Activated naive CD8-positive, alpha-beta T cell treated with anti-CD3 and anti-CD28 coated beads, Interleukin-2, amount 10 ng/mL, durations not matched to agents 7 days and 5 days (primary cell): ENCODE measurements at places on chromosomes 1 and 21. TPM values are rescaled to one million over a fixed set of nuclear protein-coding genes. Genes with fewer than 3 reads are reported as not detected.

The SLFNL1 gene
- 0.55 TPM for total RNA-seq

The STIL gene
- total RNA-seq: 32.4 TPM

The GOLT1A gene
- total RNA-seq: not detected

The PADI4 gene
- total RNA-seq: 4.9 TPM

The MYCL gene
- total RNA-seq: 0.34 TPM

The FAM89A gene
- 7.6 TPM for total RNA-seq

The CATSPERE gene
- 1.6 TPM for total RNA-seq

The ZSWIM5 gene
- total RNA-seq: 1.9 TPM

The COL9A2 gene
- total RNA-seq: 6.0 TPM

- no peak for DNase-seq
Observed at GRCh38 chr1:30830537-30830936, 73.0 kb upstream of the LAPTM5 start.

DNA sequence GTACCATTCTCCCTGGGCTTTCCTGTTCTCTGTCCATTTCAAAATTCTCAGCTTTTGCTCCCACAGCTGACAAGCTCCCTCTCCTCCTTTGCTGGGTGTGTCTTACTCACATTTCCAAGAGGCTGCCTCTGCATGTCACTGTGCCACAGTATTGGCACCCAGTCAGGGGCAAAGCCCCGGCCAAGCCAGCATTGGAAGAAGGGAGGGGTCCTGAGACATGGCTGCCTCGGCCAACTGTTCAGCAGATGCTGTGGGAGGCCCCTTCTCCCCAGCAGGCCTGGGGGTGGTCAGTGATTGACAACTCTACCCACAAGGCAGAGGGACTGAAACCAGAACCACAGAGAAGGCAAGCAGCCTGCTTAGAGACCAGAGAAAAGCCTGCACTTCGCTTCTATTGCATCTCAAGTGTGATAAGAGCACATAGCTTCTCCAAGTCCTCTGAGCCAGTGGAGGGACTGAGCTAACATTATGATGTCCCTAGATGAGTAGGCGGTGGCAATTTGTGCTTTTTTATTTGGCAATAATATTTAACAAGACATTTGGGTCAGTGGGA, 294.1 kb downstream of the SIPA1L2 start:
- no peak for DNase-seq

- DNase-seq: no peak
Observed at GRCh38 chr1:52145137-52145536, 3.2 kb downstream of the ZFYVE9 start.

DNA sequence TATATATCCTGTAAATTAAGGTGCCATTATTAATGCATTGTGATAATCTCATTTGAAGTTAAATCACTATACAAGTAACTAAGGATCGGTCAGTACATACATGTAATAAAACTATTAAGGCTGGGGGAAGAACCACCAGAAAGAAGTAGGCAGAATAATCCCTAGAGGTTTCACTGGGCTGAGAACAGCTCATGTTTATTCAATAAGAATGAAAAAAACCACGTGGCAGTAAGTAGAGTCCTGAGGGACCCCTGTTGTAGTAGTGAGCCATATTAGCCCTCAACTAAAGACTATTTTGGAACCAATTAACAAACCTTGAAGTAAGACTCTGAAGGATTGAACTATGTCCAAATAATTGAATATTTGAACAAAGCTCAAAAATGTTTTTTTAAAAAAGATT, 46.9 kb upstream of the ADAM30 start:
- no peak for DNase-seq

DNA sequence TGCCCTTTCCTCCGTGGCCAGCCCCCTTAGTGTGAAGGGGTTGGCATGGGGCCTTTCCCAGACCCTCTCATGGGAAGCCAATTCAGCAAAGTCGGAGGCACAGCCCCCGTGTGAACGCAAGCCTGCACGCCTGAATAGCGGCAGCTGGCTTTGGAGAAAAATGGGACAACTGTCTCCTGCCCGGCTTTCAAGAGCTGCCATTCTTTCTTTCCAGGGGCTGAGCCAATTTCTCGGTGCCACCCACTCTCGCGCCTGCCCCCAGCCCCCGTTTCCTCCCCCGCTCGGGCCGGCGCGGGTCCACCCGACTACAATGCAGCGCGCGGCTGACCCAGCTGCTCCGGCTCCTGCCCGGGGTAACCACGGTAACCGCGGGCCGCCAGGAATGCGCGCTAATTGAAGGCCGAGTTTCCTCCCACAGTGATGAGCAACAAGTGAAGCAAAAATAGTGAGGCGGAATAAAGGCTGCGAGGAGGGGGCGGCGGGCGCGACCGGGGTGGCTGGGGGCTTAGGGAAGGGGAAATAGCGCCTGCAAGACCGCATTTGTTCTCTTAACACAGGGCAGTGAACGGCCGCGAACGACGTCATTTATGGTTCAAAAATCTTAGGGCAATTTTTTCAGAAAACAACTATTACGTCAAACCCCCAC, 27.8 kb downstream of the ILDR2 start:
- no peak for DNase-seq

- DNase-seq: no peak
Observed at GRCh38 chr1:168550971-168551370, 7.2 kb upstream of the XCL2 start.

- DNase-seq: no peak
Observed at GRCh38 chr1:27275696-27276095, 41.3 kb downstream of the WDTC1 start.

- DNase-seq: no peak
Observed at GRCh38 chr1:200783926-200784325, 45.2 kb downstream of the CAMSAP2 start.

GRCh38 chr21:16264319-16264718, 534.5 kb downstream of the USP25 start:
- no peak for DNase-seq

DNA sequence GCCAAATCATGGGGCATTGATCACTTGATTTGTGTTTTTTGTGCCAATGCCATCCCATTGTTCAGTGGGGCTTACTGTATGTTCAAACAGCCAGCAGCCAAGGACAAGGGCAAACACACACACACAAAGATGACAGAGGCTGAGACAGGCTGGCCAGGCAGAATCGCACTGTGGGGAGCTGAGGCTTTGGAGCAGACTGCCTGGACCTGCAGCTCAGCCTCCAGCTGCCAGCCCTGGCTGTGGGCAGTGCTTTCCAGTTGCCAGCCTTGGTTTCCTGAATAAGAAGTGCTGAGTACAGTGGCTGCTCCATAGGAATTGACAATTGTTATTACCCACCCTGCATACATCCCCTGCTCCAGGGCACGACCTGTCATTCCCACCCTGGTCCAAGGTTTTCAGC, 16.9 kb upstream of the PCP4 start:
- no peak for DNase-seq

GRCh38 chr1:205581321-205581980, 50.4 kb downstream of the ELK4 start:
- DNase-seq: no peak

- no peak for DNase-seq
Observed at GRCh38 chr1:171803045-171803444, 21.6 kb downstream of the METTL13 start.

DNA sequence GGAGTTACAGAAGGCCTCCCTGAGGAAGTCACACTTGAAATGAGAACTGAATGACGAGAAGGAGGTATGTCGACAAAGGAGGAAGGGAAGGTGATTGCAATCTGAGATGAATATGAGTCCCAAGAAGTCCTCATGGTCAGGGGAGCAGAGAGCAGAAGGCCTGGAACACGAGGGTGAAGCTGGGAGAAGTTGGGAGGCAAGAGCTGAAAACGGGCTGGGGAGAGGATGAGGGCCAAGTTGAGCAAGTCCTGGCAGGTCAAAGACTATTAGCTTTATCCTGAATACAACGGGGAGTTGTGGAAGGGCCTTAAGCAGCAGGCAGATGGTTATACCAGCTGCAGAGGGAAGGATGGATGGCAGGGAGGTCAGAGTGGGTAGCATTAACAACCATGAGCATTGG, 89.5 kb downstream of the KCNJ15 start:
- no peak for DNase-seq

DNA sequence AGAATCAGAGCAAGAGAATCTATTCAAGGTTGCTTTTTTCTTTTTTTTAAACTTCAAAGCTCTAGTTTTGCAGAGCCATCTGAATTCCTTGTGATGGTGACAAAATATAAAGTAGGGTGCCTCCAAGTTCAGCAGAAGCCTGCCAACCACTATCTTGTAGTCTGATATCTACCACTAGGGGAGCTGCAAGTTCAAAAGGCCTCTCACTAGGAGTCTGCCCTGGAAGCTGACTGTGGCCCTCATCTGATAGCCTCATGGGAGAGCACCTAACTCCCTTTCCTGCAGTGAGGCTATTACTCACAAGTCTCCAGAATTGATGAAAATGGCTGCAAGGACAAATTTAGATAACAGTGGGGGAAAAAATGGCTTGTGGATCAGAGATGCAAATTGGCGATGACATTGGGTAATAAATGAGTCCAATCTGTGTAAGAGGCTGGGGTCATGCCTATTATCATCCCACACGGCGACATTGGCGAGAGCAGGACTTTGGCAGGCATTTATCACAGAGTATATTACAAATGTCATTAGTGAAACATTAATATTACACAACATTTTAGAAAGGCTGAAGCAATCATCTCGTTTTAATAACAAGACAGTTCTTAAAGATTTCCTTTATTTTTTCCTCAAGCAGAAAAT, 10.7 kb upstream of the ZP4 start:
- no peak for DNase-seq

DNA sequence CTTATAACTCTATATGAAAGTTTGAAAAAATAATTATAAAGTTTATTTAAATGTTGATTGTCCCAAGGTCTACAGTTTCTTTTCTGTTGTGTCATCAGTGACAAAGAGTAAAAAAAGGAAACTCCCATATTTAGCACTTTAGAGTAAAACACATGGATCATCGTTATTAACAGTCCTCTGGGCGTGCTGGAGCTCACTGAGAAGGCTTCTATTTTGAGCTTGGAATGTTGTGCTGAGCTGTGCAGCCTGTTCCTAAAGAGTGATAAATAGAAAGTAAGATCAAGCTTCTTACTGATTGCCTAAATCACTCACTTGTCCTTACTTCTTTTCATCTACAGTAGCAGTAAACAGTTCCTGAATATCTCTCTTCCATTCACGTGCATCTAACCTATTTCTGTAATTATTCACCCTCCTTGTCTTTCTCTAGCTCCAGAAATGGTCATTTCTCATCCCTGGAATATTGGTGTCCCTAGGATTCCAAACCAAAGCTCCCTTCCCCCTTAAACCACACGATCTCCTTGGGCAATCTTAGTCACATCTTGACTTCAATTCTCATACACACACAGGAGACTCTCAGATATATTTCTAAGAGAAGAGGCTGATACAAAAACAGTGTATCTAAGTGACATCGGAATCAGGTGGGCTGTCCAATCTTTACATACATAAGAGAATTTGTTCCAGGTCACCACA, 11.9 kb downstream of the GBP5 start:
- DNase-seq: no peak

DNA sequence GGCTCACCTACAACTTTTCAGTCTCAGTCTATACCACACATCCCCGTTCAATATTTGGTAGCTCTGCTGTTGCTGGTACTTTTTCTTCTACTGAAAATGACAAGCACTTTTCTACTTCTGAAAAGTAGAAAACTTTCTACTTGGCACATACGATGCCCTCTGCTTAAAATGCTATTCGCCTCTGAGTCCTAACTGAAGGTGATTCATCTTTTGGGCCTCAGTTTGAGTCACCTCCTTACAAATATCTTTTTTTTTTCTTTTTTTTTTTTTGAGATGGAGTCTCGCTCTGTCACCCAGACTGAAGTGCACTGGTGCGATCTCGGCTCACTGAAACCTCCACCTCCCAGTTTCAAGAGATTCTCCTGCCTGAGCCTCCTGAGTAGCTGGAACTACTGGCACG, 136.0 kb upstream of the CYYR1 start:
- DNase-seq: no peak

DNA sequence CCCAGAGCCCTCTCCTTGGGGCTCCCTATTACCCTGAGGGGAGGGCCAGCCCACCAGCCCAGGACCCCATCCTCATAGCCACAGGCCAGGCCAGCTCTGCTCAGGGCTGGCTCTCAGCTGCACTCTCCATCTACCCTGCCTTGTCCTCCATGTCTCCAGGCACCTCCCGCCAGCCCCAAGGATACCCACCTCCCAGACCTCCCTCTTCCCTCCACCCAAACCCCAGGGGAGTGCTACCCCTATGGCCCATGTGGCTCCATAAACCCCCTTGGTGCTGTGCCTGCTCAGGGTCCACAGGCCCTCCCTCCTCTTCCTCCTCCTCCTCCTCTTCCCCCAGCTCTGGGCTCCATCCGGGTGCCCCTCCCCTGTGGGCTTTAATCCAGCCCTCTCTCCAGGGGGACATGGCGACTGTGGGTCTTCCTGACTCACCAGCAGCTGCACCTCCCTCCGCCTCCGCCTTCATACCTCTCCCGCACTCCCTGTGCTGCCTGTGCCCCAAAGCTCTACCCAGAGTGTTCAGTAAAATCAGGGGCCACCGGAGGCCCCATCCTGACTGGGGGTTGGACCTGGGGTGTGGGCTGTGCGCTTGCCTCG, 9.1 kb downstream of the YBEY start:
- DNase-seq: no peak

DNA sequence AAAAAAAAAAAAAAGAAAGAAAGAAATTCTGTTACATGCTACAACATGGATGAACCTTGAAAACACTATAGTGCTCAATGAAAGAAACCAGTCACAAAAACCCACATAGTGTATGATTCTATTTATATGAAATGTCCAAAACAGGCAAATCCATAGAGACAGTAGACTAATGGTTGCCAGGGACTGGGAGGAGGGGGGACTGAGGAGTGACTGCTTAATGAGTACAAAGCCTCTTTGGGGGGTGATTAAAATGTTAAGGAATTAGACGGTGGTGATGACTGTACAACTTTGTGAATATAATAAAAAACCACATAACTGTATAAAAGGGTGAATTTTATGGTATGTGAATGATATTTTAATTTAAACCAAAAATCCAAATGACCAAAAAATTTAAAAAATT, 116.0 kb upstream of the GUCA2B start:
- DNase-seq: no peak

DNA sequence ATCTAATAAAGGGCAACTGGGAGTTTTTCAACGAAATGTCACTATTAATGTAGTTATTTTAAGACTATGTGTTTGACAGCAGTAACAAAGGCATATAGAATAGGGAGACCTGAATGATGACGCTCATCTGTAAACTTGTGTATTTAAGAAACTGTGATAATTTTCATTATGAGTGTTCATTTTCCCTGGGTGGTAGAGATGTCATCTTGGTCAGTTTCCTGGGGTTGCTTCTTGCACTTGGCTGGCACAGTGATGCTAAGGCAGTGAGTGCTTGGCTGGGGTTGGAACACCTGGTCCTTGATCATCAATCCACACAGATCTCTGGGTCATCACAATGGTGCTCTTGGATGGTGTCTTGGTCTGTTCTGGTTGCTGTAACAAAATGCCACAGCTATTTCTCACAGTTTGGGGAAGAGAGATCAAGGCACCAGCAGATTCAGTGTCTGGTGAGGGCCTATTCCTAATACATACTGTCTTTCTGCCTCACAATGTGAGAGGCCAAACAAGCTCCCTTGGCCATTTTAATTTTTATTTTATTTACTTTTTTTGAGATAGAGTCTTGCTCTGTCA, 7.9 kb upstream of the SMYD2 start:
- DNase-seq: no peak

DNA sequence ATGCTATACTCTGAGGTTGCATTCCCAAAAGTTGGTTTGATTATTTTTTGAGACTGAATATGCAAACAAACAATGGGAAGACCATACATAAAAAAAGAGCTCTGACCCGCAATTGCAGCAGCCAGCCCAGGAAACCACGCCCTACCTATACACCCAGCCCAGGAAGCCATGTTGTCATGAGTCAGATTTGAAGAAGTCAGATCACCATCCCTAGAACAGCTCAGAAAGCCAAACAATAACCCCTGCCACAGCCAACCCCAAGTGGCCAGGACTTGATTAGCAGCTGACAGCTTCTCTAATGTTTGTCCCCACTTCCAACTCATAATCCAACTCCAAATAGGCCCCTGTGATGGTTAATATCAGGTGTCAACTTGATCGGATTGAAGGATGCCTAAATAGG, 621.9 kb downstream of the NPHP4 start:
- no peak for DNase-seq
